ENCODE measurements at places on chromosomes 12 and 14. TPM values are rescaled to one million over a fixed set of nuclear protein-coding genes. Genes with fewer than 3 reads are reported as not detected.

DNA sequence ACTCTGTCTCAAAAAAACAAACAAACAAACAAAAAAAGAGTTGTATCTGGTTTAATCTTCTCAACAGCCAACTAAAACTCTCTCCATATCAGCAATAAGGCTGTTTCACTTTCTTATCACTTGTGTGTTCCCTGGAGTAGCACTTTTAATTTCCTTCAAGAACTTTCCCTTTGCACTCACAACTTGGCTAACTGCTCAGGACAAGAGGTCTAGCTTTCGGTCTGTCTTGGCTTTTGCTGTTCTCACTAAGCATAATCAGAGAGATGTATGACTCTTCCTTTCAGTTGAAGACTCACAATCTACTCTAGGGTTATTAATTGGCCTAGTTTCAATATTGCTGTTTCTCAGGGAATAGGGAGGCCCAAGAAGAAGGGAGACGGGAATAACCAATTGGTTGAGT is 12.3 kb downstream of the NEMP1 start:
- H3K27ac ChIP-seq = peak overlapping the region; percentile 41
- H3K27me3 ChIP-seq = no peaks in the 10 kb centered on the region
- H3K4me3 ChIP-seq = no peak overlapping the region
- no peak for DNase-seq
- peaks cover 70% of the 10 kb centered on the region for H3K36me3 ChIP-seq

The LRRIQ1 gene
- not detected for total RNA-seq

The OR6C2 gene
- total RNA-seq = not detected

The PPP4R3A gene
- 121 TPM for total RNA-seq

- H3K27ac ChIP-seq = peak overlapping the region; percentile 55
- H3K36me3 ChIP-seq = no peaks in the 10 kb centered on the region
- H3K27me3 ChIP-seq = no peaks in the 10 kb centered on the region
Observed at GRCh38 chr12:25323581-25323982, 72.9 kb upstream of the KRAS start.

DNA sequence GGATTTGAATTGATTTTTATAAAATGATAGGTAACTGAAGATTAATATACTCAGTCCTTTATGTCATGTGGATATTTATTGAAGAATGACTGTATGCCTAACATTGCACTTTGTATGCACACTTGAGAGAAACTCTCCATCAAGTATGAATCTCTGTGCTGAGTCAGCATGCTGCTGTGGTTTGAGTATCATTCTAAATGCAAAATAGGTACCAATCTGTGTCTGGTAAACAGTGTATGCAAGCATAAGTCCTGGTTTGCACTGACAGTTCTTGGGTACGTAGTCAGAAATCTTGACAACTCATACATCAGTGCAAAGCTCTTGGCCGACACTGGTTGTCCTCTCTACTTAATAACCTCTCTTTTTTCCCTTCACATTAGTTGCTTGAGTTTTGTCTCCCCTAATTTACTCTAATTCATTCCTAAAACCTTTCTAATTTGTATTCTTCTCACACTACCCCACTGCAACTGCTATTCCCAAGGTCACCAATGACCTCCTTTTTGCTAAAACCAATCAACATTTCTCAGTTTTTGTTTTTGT is 21.8 kb downstream of the MGAT4C start:
- no peaks in the 10 kb centered on the region for H3K36me3 ChIP-seq
- no peak overlapping the region for H3K4me3 ChIP-seq
- no peak for DNase-seq
- H3K27me3 ChIP-seq = no peaks in the 10 kb centered on the region
- H3K27ac ChIP-seq = no peak overlapping the region

GRCh38 chr12:110921262-110921661 is 883 bp upstream of the MYL2 start:
- H3K4me3 ChIP-seq = no peak overlapping the region
- no peaks in the 10 kb centered on the region for H3K36me3 ChIP-seq
- H3K27me3 ChIP-seq = peaks cover 11% of the 10 kb centered on the region
- H3K4me1 ChIP-seq = no peaks in the 10 kb centered on the region
- DNase-seq = no peak

GRCh38 chr14:33642691-33643244 is 308.1 kb downstream of the EGLN3 start:
- H3K27me3 ChIP-seq = no peaks in the 10 kb centered on the region
- H3K4me1 ChIP-seq = no peaks in the 10 kb centered on the region
- H3K36me3 ChIP-seq = no peaks in the 10 kb centered on the region
- H3K4me3 ChIP-seq = no peak overlapping the region

All from activated CD8-positive, alpha-beta T cell treated with anti-CD3 and anti-CD28 coated beads, Interleukin-2, amount 10 ng/mL, durations not matched to agents 7 days and 5 days (primary cell).